ENCODE measurements at places on chromosomes 4 and X.

- DNase-seq = no peak
These were observed 34.7 kb downstream of the CSN3 start for GRCh38 chr4:70277121-70277520.

DNA sequence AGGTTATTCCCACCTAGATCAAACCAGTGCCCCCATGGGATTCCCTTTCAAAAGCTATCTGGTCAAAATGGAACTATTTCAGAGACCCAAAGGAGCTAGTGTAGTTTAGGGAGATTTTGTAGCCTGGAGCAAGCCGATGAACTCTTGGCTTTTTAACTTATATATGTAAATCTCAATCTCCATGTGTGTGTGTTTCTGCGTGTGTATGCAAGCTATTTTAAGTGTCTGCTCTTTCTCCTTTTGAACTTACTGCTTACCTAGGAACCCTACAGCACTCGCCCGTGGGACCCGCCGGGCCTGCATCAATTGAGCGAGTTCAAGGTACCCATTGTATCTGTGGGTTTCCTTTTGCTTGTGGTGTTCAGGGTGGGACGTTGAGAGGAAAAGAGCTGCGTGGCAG lies 10.4 kb downstream of the CSTF2 start:
- no peak for DNase-seq

- no peak for DNase-seq
These were observed 411.3 kb downstream of the FAT4 start for GRCh38 chr4:125725957-125726525.

DNA sequence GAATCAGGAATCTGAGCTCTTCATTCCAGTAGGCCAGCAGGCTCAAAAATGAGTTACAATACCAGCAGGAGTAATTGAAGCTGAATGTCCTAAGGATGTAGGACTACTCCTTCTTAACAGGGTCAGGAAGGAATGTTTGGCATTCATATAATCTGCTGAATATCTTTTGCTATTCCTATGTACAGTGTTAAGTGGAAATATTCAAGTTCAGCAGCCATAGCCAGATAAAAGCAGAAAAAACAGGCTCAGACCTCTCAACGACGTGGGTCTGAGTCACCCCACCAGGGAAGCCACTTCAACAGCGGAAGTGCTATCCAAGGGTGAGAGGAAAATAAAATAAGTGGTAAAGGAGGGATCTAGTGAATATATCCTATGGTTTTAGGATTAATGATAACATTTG lies 577.0 kb downstream of the SPOCK3 start:
- DNase-seq = no peak

- DNase-seq = no peak
These were observed 206.6 kb downstream of the PTTG2 start for GRCh38 chr4:38166768-38167167.

- peak; percentile 12 for DNase-seq
These were observed 253.2 kb upstream of the RASGEF1B start for GRCh38 chr4:81724925-81725329.

- no peak for DNase-seq
These were observed 136.0 kb downstream of the MAB21L2 start for GRCh38 chr4:150717952-150718351.

DNA sequence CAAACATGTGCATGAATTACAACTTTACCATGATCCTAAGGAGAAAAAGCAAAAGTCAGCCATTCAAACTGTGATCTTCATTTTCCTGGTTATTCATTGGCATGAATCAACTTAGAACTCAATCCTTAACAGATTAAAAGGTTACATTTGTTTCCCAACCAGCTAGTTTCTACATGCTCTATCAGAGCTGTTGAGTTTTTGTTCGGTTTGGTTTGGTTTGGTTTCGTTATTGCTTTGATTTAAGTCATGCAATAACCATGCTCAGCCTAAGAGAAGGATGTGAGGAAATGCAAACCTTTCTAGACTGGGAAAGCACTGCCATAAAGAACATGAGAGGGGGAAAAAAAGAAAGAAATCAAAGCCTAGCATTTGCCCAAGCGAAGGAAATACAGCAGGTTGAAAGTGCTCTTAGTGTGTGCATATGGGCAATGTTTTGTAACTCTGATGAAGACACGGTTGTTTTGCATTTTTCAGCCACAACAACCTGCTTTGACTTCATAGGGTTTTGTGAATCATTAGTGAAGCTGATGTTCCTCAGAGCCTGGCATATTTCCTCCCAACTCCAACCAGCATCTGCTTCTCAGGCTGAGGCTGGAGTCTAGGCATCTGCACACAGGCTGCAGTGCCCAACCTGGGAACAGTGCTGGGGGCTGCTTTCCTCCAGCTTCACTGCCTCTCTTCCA lies 234.3 kb downstream of the ZNF674 start:
- no peak for DNase-seq

- DNase-seq = no peak
These were observed 162.4 kb upstream of the GYPA start for GRCh38 chr4:144302704-144303536.

GRCh38 chr4:139295206-139295941 lies 5.9 kb upstream of the NAA15 start:
- peak; percentile 96 for DNase-seq

DNA sequence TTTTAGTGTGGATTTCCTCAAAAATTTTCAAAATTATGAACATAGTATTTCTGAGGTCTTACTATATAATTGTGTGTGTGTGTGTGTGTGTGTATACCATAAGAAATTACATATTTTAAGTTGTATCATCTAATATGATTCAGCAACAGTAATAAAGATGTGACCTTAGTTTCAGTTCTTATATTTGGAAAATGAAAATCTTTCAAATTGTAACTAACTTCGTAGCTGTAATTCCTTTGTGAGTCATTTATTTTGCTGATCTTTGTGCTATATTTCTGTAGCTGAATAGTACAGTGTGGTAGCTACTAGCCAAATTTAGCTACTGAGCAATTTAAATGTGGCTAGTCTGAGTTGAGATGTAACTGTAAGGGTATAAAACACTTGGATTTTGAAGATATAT lies 116.4 kb downstream of the RAP1GDS1 start:
- DNase-seq = no peak

DNA sequence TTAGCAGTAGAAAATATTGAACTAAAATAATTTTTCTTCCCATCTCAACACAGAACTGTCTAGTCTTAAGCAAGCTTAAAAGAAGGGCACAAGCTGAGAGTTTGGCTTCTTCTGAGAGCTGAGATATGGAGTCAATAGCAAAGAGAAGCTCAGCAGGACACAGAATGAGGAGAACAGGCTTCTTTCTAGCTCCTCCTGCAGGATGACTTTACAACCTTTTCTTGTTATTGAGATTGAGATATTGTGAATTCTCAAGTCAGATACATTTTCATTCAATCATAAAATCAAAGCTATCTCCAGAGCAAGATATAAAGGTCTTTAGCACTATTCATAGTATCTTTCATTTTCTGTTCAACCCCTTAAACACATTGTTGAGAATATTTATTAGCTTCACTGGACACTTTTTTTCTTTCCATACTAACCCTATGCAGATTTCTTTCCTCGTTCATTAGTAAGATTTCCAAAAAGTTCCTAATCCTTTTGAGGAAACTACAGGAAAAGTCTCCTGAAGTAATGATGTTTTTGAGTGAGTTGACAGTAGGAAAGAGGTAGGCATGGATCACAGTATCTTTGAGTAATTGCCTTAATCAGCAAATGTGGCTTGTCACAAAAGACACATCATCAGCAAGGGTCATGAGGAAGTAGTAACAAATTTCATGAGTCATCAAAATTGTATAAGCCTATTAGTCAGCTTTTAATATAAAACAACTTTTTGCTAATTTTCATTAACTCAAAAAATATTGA lies 17.8 kb upstream of the CXCL3 start:
- DNase-seq = no peak

GRCh38 chrX:82757614-82758013 lies 750.5 kb upstream of the POU3F4 start:
- DNase-seq = no peak
